ENCODE measurements at places on chromosomes 16 and 17.

DNA sequence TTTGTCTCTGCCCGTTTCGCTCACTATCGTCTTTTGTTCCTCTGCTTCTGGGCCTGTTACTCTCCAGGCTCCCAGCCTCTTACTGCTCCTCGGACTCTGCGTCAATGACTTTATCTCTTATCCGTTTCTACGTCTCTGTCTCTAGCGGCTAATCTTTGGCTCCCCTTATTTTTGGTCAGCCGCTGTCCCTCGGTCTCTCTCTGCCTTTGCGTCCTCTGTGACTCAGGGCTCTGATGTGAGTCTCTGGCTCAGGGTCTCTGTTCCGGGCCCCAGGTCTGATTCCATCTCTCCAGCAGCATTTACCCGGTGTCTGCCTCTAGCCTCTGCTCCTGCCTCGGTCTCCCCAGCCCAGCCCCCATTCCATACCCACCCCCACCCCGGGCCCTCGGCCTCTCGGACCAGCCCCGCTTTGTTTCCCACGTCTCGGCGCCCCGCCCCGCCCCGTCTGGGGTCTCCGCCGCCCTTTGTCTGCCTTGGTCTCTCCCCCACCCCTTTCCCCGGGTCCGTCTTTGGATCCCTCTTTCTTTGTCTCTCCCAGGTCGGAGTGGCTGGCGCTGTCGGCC is 547 bp upstream of the ZNF48 start:
- no peak for DNase-seq

DNA sequence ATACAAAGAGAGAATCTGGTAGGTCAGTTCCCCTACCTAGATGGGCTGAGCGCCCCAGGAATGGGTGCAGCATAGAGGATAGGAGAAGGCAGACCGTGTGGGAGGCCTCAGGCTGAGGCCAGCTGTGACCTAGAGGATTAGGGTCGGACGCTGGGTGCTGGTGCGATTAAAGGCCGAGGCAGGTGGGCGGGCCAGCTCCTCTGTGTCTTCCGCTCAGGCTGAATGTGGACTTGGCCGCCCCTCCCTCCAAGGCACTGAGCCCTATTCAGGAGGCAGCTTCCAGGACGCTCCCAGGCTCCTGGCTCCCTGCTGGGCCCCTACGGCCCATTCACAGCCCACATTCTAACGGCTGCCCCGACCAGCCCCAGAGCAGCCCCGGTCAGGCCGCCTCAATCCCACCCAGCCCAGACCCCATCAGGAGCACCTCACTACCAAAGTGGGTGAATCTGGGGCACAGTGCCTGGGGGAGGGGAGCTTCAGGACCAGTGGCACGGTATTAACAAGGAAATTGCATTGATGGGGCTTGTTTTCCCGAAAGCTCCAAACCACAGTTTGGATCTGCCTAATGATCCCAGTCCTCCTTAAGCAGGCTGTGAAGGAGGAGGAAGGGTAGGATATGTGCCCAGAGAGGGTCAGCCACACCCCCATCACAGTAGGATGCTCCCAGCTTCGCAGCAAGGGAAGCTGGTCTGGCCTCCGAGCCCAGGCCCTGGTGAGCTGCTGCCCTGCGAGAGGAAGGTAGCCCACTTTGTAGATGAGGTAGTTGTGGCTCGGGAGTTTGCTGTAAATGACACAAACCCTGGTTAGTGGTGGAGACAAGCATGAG is 14.5 kb downstream of the RHBDL3 start:
- DNase-seq: no peak

- DNase-seq: no peak
Measured at GRCh38 chr17:9195411-9195810, 174.1 kb downstream of the NTN1 start.

- no peak for DNase-seq
Measured at GRCh38 chr17:45256114-45256966, 5.6 kb downstream of the SPATA32 start.

- DNase-seq: no peak
Measured at GRCh38 chr17:31297090-31297489, at the start of gene OMG. Gene OMG, minus strand, starts transcription at chr17:31297239. Its CDS starts 908 bp downstream, at chr17:31296331.

GRCh38 chr17:12365805-12366204 is 299.9 kb upstream of the MYOCD start:
- DNase-seq: no peak

GRCh38 chr17:4577386-4577993 is 6.8 kb upstream of the SMTNL2 start:
- no peak for DNase-seq

DNA sequence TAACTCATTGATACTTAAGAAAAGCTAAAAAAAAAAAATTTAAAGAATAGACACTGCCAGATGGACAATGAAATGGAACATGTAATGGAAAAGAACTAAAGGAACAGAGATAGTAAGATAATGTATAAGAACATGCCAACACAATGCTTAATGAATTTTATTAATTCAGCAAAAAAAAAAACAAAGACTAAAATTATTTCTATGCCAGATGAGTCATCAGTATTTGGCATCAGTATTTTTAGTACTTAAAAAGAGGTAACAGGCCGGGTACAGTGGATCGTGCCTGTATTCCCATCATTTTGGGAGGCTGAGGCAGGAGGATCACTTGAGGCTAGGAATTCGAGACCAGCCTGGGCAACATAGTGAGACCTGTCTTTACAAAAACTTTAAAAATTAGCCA is 168.5 kb downstream of the CYB561 start:
- DNase-seq: no peak

DNA sequence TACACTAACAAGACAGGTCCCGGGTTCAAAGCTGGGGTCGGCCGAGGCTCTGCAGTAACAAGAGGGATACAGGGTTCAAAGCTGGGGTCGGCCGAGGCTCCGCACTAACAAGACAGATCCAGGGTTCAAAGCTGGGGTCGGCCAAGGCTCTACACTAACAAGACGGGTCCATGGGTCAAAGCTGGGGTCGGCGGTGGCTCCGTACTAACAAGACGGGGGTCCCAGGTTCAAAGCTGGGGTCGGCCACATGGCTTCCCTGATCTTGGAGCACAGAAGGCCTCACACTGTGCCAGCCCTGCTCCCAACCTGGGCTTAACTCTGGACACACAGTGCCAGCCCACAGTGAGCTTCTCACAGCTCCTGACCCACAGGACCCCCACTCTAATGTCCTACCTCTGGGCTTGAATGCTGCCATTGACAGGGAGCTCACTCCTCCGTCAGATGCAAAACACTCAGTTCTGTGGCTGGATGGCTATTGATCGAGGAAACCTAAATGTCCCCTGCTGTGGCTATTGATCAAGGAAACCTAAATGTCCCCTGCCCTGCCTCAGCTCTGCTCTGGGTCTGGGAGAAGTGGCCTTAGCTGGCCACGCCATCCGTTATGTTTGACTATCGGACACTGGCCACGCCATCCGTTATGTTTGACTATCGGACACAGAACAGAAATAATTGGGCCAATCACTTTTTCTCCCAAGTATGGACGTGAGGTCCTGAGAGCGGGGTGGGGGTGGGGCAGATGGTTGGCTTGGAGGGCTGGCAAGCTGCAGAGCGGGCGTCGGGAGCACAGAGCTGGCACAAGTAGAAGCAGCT is 54.6 kb upstream of the DOC2B start:
- no peak for DNase-seq

DNA sequence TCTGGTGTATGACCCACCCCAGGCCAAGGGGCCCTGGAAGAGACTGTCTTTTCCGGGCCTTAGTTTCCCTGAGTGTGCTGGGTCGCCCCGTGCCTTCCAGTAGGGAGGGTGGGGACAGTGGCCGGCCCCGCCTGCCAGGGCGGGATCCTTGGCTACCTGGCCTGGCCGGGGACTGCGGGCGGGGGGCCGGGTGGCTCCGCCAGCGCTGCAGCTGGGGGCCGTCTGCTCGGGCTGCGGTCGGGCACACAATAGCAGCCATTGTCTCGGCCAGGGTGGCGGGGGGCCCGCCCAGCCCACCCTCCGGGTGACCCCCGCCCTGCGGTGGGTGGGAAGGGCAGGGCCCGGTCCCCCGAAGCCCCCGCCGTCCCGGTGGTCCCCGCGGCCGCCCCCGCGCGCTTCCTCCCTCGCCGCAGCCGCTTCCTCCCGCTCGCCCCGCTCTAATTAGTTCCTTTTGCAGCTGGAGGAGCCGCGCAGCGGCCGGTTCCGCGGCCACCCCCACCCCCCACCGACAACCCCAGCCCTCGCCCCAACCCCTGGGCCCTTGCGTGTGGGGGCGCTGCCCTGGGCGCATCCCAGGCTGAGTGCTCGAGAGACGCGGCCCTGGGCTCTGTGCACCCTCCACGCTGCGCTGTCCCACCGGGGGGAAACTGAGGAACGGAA is 11.6 kb downstream of the GLIS2 start:
- no peak for DNase-seq

- DNase-seq: no peak
Measured at GRCh38 chr17:70498631-70499030, 329.3 kb downstream of the KCNJ2 start.

DNA sequence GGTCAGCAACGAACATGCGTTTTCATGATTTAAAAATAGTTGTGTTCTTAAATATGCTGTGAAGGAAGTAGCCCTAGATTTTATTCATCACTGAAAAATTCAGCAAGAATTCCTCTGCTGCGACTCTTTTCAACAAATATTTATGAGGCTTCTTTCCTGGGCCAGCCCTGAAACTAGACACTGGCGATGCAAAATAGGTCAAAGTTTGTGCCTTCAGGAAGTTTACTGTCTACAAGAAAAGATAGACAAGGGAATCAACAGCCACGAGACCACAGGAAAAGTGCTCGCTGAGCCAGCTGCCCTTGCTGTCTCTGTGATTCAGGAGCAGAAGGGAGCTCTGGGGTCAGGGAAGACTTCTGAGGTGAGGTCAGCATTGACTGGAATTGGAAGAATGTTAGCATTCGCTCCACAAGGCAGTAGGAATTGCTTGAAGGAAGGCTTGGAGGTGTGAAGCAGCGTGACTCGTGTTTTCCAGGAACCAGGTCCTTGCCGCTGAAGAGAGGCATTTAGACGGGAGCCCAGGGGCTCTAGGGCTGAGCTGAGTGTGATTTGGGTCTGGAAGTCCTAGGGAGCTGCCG is 1.9 kb upstream of the RPL26 start:
- DNase-seq: no peak

- no peak for DNase-seq
Measured at GRCh38 chr17:74287031-74287602, 13.1 kb downstream of the DNAI2 start.

GRCh38 chr17:82709024-82709675 is 7.4 kb upstream of the FN3KRP start:
- no peak for DNase-seq

- no peak for DNase-seq
Measured at GRCh38 chr16:29994600-29995323, 655 bp downstream of the HIRIP3 start.
